ENCODE measurements at places on chromosomes 2 and 18.

DNA sequence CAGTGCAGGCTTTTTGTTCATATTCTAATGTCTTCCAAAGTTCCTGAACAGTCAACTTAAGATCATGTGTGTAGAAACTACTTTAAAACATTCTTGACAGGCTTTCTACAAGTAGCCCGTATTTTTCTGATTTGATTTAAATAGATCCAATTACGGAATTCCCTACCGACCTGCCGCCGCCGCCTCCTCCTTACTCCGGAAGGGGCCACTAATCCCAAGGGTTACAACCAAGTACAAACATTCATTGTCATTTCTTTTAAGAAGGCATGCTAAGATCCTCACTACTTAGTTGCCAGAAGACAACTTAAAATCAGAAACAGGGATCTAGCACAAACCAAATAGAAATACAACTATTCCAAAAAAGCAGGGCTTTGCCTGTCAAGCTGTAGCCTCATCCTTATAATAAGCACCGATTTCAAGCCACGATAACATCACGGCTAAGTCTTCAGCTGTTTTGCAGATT lies 784 bp downstream of the WDR33 start:
- DNase-seq = no peak

DNA sequence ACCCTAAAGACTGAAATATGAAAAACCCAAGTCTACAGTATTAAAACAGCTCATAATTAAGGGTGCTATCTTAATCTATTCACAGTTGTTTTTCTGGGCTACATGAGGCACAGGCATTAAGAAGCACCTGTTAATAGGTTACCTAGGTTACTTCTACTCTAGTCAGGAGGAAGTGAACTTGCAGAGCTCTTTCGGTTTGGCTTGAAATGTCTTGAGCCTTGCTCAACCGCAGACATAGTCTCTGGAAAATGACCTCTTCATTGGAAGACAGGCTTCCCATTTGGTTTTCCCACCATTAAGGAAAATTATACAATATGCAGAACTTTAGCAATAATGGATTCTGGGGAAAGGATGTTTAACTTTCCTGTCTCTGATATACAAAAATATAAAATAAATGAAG lies 142.3 kb upstream of the KCNJ3 start:
- no peak for DNase-seq

GRCh38 chr2:47501374-47502200 lies 98.6 kb downstream of the MSH2 start:
- DNase-seq = no peak

DNA sequence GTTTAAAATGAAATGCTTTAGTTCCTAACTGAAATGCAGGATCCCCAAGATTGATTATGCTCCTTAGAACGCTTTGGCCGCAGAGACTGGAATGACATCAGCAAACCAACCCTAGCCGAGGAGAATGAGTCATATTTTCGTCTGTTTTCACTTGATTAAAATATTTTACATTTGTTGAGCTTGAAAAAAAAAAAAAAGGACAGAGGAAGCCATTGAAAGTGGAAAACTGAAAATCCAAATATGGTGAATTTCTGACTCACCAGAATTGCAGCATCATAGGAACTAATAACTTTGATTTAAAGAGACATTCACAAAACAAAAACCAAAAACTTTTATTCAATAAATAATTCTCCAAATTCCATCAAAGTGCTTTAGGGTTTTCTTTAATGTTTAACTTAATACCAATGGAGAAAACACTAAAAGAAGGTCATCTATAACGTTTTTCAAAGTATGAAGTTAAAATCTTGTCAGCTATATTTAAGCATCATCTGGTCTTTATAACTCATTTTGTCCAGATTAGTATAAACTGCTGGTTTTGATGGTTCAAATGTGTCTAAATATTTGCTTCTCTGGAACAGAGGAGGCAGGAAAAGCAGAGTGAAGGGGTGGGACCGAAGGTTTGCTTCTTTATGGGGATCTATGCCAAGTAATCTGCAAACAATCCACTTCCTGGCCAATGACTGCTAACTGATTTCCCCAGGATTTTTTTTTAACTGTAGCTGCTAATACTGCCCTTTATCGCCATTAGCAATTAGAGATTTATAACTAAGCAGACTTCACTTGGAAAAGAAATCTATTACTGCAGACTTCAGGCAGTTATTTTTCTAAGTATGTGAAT lies 30.9 kb upstream of the COL5A2 start:
- no peak for DNase-seq

DNA sequence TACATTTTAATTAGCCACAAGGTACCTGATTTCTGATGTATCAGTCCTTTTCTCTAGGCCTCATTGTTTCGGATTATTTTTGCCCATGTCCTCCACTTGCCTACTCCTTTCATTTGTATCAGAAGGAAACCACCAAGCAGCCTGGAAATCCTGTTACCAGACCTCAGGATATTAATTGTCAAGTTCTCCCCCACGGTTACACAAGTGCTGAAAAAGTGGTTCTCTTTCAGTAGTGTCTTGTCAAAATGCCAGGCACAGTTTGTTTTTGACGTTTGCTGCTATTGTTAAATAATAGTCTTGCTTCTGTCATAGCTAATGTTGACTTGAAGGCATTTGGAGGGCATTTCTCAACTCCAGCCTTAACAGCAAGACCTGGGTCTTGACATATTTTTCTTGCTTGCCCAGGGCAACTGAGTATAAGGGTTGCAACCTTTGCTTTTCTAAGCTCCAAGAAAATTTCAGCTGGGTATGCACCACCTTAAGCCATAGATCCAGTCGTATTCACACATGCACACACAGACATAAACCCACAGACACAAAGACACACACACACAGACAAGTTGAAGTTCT lies 31.0 kb downstream of the INSIG2 start:
- DNase-seq = no peak

GRCh38 chr2:159226608-159227385 lies 59.7 kb downstream of the WDSUB1 start:
- no peak for DNase-seq

DNA sequence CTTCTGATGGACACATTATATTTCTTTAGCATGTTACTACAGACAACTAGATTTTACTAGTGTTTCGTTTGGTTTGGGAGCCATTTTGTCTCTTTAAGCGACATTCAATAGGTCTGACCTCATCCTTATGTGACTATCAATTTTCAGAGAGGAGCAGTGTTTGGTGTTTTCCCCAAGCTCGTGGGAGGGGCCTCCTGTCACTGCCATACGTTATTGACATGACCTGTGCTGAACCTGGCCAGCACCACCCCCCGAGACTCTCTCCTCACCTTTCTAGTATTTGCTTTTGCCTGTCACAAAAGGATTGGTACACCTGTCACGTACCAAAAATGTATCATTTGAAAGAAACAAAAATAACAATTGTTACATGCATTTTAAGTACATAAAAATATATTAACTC lies 69.3 kb downstream of the PSMG2 start:
- no peak for DNase-seq

DNA sequence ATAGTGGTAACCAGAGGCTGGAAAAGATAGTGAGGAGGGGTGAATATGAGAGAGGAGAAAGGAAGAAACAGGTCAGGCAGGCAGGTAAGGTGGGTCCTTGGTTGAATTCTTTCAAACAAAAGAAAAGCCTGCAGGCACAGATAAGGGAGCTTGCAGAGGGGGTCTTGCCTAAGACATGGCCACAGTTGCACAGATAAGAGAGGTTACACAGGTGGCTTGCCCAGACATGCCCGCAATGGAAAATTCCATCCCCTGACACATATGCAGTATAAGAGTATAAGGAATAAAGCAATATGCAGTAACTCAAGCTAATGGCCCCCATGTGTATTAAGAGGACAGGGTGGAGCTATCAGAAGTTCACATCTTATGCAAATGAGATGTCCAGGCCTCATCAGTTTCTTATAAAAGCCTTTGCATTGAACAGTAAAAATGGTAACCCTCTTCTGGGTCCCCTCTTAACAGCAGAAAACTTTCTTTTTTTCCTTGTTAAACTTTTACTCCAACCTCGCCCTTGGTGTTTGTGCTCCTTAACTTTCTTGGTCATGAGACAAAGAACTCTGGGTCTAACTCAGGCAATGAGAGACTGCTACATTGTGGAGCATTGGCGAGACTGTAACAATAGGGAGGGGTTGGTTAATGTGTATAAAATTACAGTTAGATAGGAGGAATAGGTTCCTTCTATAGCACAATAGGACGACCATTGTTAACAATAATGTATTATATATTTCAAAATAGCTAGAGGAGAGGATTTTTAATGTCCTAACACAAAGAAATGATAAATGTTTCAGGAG lies 764.6 kb downstream of the TSN start:
- DNase-seq = no peak

Measured in CD4-positive, alpha-beta T cell treated with Interleukin-1 beta for 1 hour (primary cell).